ENCODE measurements at places on chromosomes 12 and 14.

DNA sequence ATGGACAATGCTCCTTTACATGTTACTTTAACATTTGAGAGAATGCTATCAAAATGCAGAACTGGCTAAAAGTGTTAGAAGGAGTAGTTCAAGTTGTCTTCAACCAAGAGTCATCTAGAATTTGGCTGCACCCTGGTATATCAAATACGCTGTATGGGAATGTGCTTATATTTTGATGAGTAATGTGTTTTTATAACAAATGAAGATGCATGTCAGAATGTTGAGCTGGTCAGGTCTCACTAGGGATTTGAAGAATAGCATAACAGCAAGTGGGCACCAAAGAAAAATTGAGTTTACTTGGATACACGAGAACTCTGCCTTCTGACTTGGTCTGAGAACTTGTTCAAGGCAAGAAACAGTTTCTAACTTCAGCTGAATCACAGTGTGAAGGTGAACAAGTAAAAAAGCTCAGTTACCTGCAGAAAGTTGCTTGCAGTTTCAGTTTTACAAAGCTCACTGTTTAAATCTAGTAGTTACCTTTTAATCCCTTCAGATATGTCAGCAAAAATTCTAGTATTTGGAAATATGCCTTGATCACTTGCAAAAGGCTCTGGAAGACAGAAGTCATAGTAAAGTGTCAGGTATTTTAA lies 82.3 kb downstream of the PDE3A start:
- no peak for DNase-seq

DNA sequence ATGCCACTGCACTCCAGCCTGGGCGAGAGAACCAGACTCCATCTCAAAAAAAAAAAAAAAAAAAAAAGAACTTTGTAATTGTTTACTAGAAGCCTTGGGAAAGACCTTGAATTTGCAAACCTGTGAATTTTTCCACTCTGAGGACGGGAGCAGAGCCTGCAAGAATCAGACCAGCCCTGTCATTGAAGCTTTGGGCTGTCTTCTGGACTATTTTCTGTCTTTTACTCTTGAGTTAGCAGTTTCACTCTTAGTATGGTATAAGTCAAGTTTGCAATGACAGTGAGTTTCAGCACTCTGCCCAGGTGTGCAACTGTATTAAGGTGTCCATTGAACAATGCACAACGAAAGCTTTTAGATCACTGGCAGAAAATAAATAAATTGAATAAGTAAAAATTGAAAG lies 81.4 kb upstream of the KRAS start:
- no peak for DNase-seq

DNA sequence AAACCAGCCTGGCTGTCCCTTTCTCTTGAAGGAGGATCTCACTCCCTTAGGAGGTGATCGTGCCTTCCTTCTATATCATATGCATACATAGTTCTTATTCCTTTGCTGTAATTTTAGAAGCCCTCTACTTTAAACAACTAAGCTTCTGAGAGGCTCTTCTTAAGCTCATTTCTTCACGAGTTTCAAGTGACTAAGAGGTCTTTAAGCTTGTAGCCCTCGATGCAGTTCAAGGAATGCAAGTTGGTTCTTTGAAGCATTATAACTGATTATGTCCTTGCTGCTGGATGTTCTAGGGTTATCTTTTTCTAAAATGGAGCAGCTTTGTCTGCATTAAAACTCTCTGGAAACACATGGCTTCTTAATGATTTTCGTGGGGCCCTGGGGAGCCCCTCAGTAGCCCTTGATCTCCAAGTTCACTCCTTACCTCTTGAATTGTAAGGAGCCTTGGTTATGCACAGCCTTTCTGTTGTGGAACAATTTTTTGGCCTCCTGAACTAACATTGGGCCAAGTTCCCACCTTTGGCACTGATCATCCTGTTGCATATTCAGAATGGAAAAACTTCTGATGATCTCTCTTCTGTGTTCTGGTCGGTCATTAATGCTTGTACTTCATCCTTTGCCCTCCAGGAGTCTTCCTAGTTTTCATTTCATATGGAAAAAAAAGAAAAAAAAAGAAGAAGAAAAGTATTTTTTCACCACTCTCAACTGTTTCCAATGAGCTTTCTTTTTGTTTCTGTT lies 12.6 kb downstream of the RASSF8 start:
- DNase-seq, result no peak

DNA sequence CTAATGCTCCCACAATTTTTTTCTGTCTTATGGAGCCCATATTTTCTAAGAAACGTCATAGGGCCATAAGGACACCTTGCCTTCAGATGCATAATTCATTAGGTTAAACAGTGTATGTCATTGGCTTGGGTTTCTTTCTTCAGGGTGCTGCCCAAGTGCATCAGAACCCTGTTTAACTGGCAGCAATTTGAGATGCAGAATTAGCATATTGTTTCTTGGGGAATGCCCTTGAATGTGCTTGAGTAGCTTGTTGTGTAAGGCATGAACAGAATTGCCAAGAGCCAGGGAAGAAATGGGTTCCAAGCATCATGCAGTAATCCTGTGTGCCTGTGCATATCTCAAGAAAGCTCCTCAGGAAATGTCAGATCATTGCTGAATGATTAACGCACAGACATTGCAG lies 277.2 kb downstream of the SYT1 start:
- DNase-seq, result no peak

- no peak for DNase-seq
These were observed 7.2 kb downstream of the EEA1 start for GRCh38 chr12:92921877-92922276.

DNA sequence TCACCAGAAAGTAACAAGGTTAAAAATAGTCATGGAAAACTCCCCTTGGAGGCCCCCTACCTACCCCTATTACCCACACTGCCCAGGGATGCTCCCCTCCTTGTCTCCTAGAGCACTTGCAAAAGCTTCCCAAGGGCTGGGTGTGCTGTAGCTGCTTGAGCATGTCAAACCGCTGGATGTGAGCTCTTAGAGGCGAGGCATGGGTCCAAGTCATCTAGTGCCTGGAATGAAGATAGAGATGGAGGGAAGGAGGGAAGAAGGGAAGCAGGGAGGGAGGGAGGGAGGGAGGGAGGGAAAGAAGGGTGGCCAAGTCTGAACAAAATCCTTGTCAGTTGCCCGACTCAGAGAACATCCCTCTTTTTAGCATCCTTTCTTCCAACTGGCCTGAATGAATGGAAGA lies 43.1 kb downstream of the LTBP2 start:
- no peak for DNase-seq

GRCh38 chr14:69048456-69048855 lies 69.4 kb upstream of the ACTN1 start:
- no peak for DNase-seq

DNA sequence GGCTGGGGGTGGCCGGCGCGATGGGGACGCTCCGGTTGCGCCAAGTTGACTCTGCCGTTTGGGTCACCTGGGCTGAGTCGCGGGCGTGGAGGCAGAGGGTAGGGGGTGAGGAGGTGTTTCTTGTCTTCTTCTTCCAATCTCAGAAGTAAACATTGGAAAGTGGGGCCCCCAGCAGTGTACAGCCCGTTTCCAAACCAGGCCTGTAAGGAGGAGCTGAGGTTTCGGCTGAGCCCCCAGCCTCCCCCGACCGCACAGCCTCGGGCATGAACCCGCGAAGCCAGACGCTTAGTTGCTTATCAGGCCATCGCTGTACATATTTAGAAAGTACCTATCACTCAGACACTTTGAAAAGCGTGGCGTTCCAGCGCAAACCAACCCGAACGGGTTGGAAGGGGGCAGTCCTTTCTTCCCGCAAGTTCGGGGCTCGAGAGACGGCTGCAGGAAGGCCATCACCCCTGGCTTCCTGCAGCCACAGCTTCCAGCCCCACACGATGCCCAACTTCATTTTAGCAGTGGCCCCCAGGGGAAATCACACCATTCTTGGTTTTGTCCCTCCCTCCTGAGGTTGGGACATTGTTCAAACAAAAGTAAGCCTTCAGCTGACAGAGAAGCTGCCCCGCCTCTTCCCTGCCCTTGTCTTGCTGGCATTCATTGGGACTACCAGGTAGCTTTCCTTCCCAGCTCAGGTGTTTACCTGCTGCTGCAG lies 164.1 kb downstream of the ZFP36L1 start:
- peak; percentile 29 for DNase-seq

- DNase-seq, result no peak
These were observed 6.9 kb upstream of the CMKLR1 start for GRCh38 chr12:108345716-108346633.

DNA sequence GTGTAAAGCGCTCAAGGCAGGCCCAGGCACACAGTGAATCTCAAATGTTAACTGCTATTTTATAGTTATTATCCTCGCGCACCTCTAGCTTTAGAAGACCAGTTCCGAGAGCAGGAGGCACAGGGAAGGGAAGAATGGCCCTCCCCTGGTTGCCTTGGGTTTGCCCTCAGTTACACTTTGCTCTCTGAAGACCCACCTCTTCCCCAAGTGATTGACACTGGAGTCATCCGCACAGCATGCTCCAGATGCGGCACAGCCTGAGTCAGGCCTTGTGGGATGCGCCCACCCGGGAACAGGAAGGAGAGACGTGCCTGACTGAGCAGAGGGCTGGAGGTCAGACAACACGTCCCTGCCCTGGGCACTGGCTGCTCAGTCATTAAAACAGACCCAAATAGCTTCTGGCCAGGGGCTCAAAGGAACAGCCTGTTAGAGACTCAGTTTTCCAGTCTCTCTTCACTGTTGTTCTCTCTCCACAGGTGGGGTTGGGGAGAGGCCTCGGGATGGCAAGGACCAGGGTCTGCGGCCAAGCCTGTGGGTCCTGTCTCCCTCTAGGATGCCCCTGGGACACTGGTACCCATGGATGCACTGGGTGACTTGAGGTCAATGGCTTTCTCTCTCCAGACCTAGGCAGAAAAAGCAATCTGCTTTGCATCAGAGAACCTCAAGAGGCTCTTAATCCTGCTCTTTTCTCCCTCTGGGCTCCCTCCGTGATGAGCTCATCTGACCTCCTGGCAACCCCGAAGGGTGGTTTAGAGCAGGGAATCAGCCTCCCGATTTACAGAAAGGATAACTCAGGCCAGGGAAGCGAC lies 13.6 kb upstream of the MLXIP start:
- DNase-seq, result no peak

DNA sequence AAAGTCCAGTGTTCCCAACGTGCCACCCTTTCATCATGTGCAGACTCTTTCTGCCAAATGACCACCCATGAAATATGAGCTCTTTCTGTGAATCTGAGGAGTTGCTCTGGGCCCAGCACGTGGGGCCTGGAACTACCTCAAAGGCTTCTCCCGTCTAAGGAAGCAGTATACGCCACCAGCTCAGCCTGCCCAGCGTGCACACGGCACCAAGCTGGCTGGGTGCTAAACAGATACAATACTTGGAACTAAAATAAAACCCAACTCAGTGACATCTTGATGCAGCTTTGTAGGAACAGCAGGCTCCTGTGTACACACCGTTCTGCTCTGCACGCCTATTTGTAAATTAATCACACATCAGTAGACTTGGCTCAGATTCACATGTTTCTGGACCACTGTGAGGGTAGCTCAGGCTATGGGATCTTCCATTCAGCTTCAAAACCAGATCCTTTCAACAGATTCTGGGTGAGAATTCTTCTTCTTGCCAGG lies 74.8 kb downstream of the ARL6IP4 start:
- DNase-seq, result no peak
